ENCODE measurements at places on chromosomes 6 and 20.

GRCh38 chr20:10864076-10864672 is 190.4 kb upstream of the JAG1 start:
- DNase-seq: peak; percentile 83

- no peak for DNase-seq
Measured at GRCh38 chr6:147166360-147166944, 37.8 kb upstream of the STXBP5 start.

GRCh38 chr20:13788167-13788834 is 3.5 kb downstream of the NDUFAF5 start:
- DNase-seq: no peak

- no peak for DNase-seq
Measured at GRCh38 chr20:402496-402885, 5.6 kb upstream of the RBCK1 start.

DNA sequence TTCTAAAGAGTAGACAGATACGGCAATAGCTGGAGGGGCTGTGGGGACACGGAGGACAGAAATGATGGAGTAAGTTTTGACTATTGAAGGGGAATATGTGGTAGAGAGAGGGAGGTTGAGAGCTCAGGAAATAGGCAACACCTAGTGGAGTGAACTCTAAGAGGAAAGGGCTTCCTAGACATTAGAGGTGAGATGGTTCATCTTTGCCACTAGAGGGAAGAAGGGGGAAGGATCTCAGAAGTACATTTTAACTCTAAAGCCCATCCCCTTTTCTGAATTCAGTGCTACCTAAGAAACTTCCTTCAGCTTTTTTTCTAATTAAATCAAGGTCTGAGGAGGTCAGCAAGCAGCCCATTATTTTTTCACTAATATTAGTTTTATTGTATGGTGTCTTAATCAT is 689.4 kb upstream of the MAP3K7 start:
- no peak for DNase-seq

DNA sequence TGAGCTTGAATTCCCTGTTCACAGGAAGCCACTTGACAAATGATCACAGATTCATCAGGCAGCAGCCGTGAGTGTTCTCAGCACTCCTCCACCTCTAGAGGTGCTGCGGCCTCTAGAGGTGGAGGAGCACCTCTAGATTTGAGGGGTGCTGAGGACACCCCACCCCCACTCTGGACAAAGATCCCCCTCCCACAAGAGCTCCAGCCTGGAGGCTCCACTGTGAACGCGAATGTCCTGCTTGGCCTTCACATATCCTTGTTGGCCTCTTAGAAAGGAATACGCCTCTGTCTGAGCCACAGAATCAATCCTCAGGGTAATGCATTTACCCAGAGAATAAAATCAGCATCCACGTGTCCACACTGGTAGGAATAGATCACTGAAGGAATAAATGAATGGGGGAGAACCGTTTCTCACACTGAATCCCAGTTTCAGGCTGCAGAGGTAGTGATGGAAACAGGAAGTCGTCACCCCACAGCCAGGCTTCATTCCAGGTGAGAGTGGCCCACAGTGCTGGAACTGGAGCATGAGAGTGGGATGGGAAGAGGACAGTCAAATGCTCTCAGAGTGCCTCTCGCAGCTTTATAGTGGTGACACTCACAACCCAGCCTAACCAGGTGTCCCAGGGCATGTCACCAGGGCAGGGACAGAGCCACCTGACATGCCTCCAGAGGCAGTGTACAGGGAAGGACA is 16.6 kb downstream of the NPEPL1 start:
- no peak for DNase-seq

DNA sequence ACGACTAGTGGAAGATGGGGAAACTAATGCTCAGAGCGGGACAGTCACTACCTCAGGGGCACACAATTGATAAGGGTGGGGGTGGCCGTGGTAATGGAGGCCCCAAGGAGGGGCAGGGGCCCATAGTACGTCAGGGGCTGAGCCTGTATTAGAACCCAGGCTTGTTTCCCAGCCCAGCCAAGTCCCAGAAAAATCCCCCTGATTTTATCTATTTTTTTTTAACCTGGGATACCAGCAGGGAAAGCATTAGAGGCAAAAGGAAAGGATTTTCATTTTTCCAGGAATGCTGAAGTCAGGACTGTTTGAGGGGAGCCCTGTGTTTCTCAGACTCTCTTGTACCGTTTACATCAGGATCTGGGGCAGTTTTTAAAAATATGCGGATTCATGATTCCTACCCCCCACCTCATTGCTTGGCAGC is 382 bp downstream of the MYH7B start:
- no peak for DNase-seq

- DNase-seq: no peak
Measured at GRCh38 chr20:25135031-25135430, 53.1 kb upstream of the VSX1 start.

GRCh38 chr20:47792021-47792618 is 6.8 kb upstream of the SULF2 start:
- peak; percentile 95 for DNase-seq

GRCh38 chr6:142822383-142822782 is 122.6 kb downstream of the HIVEP2 start:
- no peak for DNase-seq

DNA sequence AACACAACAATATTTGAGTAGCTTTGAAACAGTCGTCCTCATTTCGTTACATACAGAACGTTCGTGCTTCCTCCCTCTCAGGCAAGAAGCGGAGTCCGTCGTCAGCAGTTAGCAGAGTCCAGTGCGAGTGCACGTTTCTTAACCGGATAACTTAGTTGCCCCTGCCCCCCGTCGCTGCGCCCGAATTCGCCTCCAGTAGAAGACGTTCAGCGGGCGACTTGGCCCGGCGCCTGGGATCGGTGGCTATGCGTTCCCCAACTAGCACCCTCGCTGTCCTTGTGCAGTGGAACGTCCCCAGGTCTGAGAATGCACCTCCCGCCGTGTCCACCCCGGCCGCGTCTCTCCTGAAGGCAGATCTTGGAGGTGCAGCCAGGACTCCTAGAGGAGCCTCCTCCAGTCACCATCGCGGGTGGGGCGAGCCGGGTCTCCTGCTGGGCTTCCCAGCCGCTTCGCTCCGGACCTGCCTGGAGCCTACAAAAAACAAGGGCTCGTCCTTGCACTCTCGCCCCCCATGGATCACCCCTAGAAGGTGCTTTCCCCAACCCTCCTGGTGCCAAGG is 910 bp upstream of the PCSK2 start:
- no peak for DNase-seq

DNA sequence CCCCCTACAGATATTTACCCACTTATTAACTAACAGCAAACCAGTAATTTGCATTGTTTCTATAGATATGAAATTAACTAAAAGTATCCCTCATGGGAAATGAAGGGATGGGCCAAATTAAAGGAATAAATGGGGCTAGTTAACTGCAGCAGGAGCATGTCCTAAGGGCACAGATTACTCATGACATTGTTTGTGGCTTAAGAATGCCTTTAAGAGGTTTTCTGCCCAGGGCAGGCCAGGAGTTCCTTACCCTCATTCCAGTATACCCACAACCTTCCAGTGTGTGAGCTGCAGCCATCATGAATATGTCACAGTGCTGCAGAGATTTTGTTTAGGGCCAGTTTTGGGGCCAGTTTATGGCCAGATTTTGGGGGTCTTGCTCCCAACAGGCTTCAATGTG is 1101.9 kb downstream of the PRIM2 start:
- DNase-seq: no peak

DNA sequence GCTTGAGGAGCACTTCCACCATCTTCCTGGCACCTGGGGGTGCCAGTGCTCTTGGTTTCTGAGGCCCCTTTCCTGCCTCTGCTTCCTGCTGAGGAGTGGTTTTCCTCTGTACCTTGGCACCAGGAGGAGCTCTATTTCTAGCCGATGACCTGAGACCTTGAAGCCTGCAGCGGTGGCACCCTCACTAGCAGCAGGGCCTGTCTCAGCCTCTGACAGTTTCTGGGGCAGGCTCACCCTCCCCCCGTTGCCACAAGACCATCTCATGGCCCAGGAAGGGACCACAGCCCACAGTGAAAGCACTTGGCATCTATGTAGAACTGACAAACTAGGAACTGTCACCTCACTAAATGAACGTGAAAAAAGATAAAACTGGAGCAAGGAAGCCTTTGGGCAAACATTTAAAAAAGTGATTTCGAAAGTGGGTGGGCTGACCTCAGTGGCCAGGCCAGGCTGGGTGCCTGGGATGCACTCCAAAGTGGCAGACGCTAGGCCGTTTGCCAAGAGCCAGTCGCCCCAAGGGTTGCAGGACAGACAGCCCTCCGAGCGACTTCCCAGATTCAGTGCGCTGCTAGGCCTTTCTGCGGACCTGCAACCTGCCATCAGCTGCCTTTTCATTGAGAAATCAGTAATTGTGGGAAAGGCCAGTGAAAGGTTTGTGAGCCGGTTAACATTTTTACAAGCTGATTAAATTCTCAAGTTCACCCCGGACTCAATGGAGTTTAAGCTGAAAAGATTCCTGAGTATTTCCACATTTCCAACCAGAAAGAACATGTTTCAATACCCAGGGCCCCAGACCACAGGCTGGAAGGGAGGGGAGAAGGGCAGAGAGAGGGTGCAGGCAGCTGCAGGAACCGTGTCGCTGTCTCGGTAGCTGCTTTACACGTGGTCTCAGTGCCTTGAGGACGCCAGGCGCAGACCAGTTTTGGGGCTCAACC is 303.7 kb downstream of the ESR1 start:
- DNase-seq: no peak

GRCh38 chr20:19583532-19584175 is 174.4 kb upstream of the RIN2 start:
- DNase-seq: no peak

- DNase-seq: no peak
Measured at GRCh38 chr20:14953736-14954135, 616.3 kb upstream of the FLRT3 start.

GRCh38 chr6:105645958-105646357 is 243.1 kb upstream of the PREP start:
- no peak for DNase-seq

DNA sequence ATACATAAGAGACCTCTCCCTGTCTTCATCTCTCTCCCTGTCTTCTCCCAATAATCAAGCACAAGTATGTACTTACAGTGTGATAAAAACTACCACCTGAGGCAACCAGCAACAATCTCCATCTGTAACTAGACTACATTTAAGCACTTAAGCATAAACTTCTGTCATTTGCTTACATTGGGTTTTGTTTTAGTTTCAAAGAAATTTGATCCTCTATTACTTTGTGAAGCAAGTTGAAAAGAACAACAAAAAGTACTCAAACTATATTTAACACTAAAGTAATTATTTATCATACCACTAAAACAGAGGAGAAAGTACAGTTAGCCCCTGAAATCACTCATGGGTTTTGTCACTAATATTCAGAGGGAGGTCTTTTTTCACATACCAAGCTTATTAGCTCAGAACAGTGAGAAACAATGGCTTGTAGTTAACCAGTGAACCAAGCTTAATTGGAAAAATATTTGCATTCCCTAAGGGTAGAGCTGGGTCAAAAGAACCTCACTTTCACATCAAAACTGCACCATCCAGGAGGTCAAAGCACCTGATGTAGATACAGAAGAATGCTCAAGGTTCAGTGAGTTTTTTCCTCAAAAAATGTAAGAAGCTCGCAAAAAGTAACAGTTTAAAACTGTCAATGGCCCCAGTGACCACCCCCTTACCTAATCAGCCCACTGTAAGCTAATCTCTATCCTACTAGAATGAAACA is 34.1 kb downstream of the DCDC2 start:
- no peak for DNase-seq

GRCh38 chr20:50794846-50795634 is at the start of gene BCAS4:
TSS of gene BCAS4 (plus strand) at chr20:50795061. CDS start at chr20:50795084, 23 bp downstream.
- peak; percentile 90 for DNase-seq

GRCh38 chr6:94636780-94637385 is 940.5 kb upstream of the MANEA start:
- no peak for DNase-seq

DNA sequence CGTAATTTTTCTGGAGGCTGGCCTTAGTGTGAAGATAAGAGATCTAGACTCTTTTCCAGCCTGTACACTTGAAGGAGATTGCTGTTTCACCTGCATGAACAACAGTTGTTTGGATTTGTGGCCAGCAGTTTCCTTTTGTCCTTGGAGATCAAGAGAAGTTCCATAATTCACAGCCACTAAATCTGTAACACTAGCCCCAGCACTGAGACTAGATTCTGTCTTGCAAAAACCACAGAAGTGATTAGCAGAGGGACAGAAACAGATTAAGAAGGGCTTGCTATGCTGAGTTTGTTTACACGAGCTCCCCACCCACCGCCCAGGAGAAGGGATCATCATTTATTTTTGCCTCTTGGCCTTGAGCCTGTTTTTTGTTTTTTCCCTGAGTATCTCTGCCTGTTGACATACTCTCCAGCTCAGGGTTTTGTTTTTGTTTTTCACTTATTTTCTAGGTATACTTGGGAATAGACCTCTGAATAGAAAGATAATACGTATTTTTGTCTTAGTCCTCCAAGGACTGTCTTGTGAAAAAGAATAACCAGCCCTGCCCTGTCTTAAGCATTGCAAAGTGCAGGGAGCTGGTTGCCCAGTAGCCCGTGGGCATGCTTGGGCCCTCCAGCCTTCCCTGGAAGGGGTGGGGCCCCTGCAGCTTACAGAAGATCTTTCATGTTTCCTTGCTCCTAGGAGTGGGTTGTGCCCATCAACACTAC is 93.1 kb upstream of the SOX4 start:
- no peak for DNase-seq

- DNase-seq: no peak
Measured at GRCh38 chr6:114452785-114453401, 110.1 kb upstream of the HS3ST5 start.

- DNase-seq: no peak
Measured at GRCh38 chr6:24902782-24903181, 33.0 kb downstream of the RIPOR2 start.

GRCh38 chr20:9068233-9068801 is 570 bp upstream of the PLCB4 start:
- peak; percentile 73 for DNase-seq

DNA sequence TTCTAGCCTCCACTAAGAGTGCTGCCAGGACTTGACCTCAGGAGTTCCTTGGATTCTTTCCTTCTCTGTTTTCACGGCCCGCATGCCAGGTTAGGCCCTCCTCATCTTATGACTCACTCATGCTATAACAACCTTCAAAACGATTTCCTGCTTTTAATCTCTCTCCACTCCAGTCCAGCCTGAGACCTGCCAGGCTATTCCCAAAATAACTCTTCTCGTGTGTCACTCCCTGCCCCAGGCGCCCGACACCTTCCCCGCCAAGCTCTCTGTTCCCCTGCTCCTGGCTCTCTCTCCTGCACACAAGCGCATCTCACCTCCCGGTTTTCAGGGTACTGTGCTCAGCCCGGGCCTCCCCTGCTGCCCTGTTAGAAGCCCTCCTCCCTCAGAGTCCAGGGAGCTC is 64.1 kb upstream of the RPS6KA2 start:
- DNase-seq: no peak

DNA sequence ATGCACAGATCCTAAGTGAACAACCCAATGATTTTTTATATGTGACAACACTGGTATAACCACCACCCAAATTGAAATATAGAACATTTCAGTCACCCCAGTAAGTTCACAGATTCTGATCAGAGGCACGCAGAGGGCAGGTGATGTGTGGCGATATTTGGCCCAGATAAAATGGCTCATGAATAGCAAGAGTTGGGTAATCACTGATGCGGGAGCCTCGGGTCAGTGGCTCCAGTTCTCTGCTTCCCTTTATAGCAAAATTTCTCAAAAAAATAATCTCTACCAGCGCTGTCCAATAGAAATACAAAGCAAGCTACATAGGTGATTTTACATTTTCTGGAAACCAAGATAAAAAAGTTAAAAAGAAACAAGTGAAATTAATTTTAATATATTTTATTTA is 14.9 kb downstream of the GHRH start:
- no peak for DNase-seq

- DNase-seq: no peak
Measured at GRCh38 chr6:151905072-151905471, 97.6 kb downstream of the ESR1 start.

- no peak for DNase-seq
Measured at GRCh38 chr6:152821525-152821924, 70.9 kb downstream of the VIP start.

GRCh38 chr6:150685860-150686259 is 86.2 kb downstream of the PLEKHG1 start:
- no peak for DNase-seq

Data from RWPE2 (cell line).